Activated T-cell treated with anti-CD3 and anti-CD28 coated beads, Interleukin-2, amount 50 U/mL, for 72 hours (primary cell): ENCODE measurements at places on chromosomes 7 and 10.

DNA sequence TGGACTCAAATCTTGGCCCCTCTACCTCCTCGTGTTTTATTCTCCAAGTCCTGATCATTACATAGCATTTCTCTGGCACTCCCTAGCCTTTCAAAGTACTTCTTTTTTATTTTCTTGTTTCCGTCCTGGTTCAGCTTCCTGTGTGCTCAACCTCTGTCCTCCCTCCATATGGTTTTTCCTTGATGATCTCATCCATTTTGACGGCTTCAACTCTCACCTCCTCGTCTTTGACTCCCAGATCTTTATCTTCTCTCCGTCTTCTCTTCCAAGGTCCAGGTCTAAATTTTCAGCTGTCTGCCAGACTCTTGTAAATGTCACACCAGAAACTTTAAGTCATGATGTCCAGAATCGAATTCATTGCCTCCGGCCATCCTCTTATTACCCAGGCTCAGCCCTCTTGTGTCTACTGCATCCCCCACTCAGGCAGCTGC lies 23.3 kb upstream of the GFRA1 start:
- DNase-seq = no peak

GRCh38 chr10:124271676-124272075 lies 147.0 kb downstream of the OAT start:
- DNase-seq = no peak

GRCh38 chr10:76763376-76763775 lies 874.2 kb downstream of the KCNMA1 start:
- DNase-seq = no peak

DNA sequence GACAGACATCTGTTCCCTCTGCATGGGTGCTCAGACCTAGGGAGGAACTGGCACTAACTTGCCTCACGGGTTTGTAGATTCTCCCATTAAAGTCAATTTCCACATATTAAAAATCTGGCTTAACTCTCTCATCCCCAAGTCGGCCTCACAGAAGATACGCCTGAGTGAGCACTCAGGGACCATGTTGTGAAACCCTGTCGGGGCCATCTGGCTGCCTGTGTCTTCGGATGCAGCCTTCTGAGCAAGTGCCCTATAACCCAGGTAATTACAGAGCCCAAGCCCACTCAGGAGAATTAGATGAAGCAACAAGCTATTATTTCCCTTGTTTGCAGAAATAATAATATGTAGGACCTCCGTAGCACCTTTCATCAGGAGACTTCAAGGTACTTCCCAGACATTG lies 219.3 kb upstream of the GLI3 start:
- no peak for DNase-seq

- DNase-seq = no peak
Observed at GRCh38 chr7:13262929-13263530, 575.6 kb downstream of the ARL4A start.

- no peak for DNase-seq
Observed at GRCh38 chr10:109022417-109023049, 900.8 kb downstream of the XPNPEP1 start.

- DNase-seq = no peak
Observed at GRCh38 chr7:91226411-91226810, 37.8 kb upstream of the FZD1 start.
